Left lobe of liver (tissue), 2 donors: ENCODE measurements at places on chromosomes 5 and 9.

GRCh38 chr5:170283296-170283695, 14.3 kb downstream of the LCP2 start:
- no peak for DNase-seq

- DNase-seq = no peak
These were observed 167.5 kb downstream of the NMUR2 start for GRCh38 chr5:152237531-152237930.

GRCh38 chr5:38413696-38414095, 142.8 kb downstream of the LIFR start:
- no peak for DNase-seq

- peak; percentile 48 for DNase-seq
These were observed 140.1 kb upstream of the PALM2AKAP2 start for GRCh38 chr9:109639674-109640579.

DNA sequence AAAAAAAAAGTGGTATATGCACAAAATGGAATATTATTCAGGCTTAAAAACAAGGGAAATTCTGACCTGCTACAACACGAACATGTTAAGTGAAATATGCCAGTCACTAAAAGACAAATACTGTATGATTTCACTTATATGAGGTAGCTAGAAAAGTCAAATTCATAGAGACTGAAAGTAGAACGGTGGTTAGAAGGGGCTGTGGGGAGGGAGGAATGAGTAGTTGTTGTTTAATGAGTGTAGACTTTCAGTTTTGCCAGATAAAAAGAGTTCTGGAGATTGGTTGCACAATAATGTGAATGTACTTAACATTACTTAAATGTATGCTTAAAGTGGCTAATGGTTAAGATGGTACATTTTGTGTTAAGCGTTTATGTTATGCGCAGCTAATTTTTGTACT, 79.5 kb upstream of the IL12B start:
- DNase-seq = no peak

DNA sequence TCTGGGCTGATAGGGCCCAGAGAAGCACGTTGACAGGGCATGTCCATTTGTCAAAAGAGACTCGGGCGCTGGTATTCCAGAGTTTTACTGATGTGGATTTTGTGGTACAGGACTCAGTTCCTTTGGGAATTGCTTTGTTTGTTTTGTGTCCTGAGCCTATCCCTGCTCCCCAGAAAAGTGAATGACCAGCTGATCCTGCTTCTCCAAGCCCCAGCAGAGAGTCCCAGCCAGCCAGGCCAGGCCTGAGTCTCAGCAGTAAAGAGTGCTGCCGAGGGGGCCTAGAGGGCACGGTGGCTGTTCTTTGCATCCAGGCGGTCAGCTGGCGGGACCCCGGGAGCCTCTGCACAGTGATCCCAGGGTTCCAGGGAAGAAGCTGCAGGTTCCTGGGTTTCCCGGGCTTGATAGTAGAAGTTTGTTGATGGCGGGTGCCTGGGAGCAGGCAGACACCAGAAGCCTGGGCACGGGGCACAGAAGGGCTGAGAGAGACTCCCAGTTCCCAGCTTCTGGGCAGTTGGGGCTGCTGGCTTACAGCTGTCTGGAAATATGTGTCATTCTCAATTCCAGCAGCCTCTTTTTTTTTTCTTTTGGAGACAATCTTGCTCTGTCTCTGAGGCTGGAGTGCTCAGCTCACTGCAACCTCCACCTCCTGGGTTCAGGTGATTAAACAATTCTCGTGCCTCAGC, 8.7 kb downstream of the PRDM12 start:
- DNase-seq = no peak

GRCh38 chr9:98364086-98364485, 108.6 kb upstream of the TBC1D2 start:
- DNase-seq = no peak

DNA sequence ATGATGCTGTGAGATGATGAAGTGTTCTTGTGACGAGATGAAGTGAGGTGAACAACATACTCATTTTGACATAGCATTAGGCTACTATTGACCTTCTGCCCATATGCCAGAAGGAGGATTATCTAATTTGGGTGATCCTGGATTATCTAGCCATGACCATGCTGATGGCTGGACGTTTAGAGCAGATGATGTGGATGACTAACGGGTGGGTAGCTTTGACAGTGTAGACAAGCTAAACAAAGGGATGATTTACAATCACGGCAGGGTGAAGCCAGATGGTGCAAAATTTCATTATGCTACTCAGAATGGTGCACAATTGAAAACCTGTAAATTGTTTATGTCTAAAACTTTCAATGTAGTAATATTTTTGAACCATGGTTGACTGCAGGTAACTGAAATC, 2403.4 kb upstream of the ACO1 start:
- DNase-seq = no peak

DNA sequence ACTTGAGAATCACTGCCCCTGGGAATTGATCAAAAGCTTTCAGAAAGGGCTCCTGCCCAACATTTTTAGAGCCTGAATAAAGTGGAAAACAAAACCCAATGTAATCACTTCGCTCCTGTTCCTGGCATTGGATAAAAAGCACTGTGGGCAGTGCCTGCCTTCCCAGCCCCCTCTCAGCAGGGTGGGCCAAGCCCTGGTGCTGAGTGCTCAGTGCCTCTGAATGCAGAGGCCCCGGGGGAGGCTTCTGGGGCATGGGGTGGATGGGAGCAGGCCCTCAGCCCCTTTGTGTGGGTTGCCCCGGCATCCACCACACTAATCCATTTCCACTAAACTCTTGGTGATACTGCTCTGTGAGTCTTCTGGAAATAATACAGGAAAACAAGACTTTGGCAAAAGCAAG, 55.6 kb downstream of the CFAP90 start:
- no peak for DNase-seq

GRCh38 chr5:123084730-123085605, 4.1 kb upstream of the PRDM6 start:
- no peak for DNase-seq

GRCh38 chr9:137371521-137371941, 51.4 kb downstream of the EXD3 start:
- no peak for DNase-seq

DNA sequence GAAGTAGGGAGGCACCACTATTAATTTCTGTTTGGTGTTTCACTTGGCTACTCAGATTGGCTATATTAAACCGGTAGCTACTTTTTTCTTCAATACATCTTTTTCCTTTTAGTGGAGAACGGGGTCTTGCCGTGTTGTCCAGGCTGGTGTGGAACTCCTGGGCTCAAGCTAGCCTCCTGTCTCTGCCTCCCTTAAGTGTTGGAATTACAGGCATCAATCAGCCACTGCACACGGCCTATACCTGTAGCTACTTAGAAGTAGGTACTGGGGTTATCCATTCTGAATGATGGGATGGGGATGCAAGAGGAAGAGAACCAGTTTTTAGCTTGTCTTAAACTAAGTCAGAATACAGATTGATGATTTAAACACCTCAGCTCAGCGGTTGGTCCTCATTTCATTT, 1.7 kb downstream of the UBE2D2 start:
- no peak for DNase-seq

GRCh38 chr5:127785098-127785927, 82.1 kb downstream of the CCDC192 start:
- no peak for DNase-seq

DNA sequence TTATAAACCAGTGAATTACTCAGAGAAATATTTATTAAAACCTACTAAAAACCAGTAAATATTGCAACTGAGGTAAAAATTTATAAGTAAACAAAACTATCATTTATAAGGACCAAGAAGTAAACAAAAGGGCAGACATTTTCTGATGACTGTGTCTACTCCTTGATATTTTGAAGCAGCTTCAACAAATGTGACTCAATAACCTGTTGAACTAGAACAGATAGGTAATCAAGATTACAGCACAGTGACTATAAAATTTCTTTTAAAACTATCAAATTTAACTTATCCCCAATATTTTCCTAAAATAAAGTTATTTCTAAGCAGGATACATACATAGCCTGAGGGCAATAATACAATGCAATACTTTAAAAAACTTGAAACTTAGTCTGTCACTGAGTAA, 12.8 kb downstream of the ANKRA2 start:
- DNase-seq = no peak

DNA sequence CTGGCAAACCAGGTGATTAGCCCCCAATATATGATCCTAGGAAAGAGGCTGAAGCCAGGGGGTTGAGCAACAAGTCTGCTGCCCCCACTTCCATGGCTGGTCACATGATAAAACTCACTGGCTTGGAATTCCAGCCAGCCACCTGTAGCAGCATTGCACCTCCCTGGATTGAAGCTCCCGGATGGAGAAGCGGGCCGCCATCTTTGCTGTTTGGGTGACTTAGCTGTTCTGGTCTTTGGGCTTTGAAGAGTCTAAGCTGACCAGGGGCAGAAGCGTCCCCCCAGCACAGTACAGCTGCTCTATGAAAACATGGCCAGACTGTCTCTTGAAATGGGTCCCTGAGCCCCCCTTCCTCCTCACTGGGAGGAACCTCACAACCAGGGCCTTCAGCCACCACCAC, 610.2 kb downstream of the ANXA1 start:
- DNase-seq = no peak

DNA sequence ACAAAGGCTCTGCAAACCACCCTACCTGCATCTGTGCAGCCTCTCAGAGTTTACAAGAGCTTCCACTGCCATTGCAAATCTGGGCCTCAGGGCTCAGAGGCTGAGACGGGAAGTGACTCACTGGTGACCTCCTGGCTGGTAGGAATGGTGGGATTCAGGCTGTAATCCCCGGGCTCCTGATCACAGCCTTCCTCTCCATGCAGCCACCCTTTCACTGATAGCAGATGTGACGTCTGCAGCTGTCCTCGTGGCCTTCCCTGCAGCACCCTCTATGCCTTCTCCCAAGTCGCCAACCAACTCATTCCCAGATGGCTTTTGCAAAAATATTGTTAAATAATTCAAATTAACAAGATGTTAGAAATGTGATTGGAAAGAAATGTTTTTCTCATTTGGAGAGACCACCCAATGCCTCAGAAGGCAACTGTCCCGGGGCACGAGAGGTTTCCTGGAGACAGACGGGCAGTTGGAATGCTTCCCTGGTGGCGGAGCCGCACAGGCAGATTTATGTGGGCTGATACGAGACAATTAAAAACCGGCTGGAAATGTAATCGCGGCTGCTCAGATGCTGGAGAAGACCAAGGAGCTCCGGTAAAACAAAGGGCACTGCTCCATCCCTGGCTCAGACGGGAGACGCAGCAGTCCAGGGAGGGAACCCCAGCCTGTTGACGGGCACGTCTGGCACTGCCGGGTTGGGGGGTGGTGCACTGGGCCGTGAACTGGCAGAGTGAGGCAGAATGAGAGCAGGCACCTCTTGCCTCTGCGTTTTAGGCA, 34.4 kb upstream of the SLC25A51 start:
- DNase-seq = no peak

- DNase-seq = no peak
These were observed 169.9 kb downstream of the PARP8 start for GRCh38 chr5:50836356-50836755.

DNA sequence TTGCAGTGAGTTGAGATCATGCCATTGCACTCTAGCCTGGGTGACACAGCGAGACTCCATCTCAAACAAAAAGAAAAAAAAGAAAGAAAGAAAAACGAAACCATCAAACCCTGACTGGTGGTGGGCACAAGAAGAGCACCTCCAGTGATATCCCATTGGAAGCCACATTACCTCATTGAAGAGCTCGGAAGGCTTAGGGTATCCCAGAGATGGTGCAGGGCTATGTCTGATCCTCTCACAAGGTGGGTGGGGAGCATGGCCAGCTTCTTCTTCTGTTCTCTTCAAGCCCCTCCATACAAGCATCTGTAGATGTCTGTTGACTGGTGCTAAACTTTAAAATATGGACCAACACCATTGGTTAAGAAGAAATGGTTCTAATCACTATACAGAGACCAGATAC, 45.8 kb downstream of the GAS1 start:
- no peak for DNase-seq

DNA sequence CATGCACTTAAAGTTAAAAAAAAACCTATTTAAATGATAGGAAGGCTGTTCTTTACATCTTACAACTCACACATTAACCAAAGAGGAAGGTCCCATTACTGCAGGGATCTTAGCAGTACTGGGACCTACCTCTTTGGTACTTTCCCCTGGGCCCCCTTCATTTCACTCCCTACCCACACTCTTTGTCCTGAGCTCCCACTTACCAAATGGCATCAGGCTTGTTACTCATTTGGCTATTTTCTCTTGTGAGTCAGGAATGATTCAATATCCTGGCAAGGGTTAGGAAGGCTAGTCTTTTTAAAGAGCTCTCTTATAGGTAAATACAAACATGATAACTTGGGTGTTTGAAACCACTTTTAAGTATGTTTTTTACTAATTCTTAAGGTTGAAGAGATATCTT, 117.4 kb upstream of the ELL2 start:
- DNase-seq = no peak

GRCh38 chr5:32713361-32713769, 2.2 kb downstream of the NPR3 start:
- DNase-seq = no peak

- DNase-seq = peak; percentile 94
These were observed 260.3 kb upstream of the KLF4 start for GRCh38 chr9:107749787-107750444.

- no peak for DNase-seq
These were observed 557.7 kb upstream of the MEF2C start for GRCh38 chr5:89440670-89441069.

- no peak for DNase-seq
These were observed 4.9 kb downstream of the SH3GLB2 start for GRCh38 chr9:129023036-129023907.

DNA sequence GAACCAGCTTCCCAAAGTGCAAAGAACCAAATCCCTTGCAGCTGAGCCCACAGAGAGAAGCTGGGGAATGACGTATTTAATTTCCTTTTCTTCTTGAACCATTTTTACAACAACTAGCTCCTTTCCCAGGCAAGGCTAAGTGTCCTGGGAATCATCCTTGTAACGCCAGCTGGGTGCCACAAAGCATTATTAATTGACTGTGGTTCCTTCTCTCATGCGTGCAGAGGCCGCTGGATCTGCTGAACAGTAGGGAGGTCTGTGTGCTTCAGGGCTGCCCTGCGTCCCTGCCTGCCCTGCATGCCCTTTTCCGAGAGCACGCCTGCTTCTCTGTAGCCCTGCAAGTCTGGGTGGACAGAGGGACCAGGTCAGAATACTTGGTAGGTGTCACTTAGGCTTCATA, 124.1 kb upstream of the OTULINL start:
- DNase-seq = no peak
